Astrocyte (in vitro differentiated cells and primary cell): ENCODE measurements at places on chromosomes 7 and 10. TPM values are rescaled to one million over a fixed set of nuclear protein-coding genes. Genes with fewer than 3 reads are reported as not detected.

CACNA2D1 gene
- 53.4 and 65.4 TPM in 2 replicates for total RNA-seq

TMEM213 gene
- total RNA-seq, result not detected in 2 replicates

GBF1 gene
- total RNA-seq, result 72.8 and 75.2 TPM in 2 replicates

SPDYE1 gene
- total RNA-seq, result not detected in 2 replicates

MLXIPL gene
- total RNA-seq, result 0.41 TPM in 1 of 2 replicates, not detected in the other

ACTL6B gene
- not detected in 2 replicates for total RNA-seq

PDGFA gene
- 47.1 and 52.9 TPM in 2 replicates for total RNA-seq

SLC16A9 gene
- total RNA-seq, result 3.4 and 4.4 TPM in 2 replicates

TDRD1 gene
- total RNA-seq, result not detected in 2 replicates

ARHGEF5 gene
- 9.3 and 10.5 TPM in 2 replicates for total RNA-seq

NACAD gene
- 18.3 and 21.6 TPM in 2 replicates for total RNA-seq

HKDC1 gene
- total RNA-seq, result 4.2 and 4.3 TPM in 2 replicates

CC2D2B gene
- total RNA-seq, result 0.18 and 0.60 TPM in 2 replicates

CHAT gene
- total RNA-seq, result 0.12 and 1.00 TPM in 2 replicates

ENTPD1 gene
- 0.77 and 0.95 TPM in 2 replicates for total RNA-seq

CYP3A7 gene
- total RNA-seq, result not detected in 2 replicates

GNGT1 gene
- not detected in 2 replicates for total RNA-seq

STOX1 gene
- 0.12 and 0.25 TPM in 2 replicates for total RNA-seq

HOXA6 gene
- not detected in 2 replicates for total RNA-seq

SNX10 gene
- 5.4 and 6.3 TPM in 2 replicates for total RNA-seq
